ENCODE measurements at places on chromosomes 12 and 14.

GRCh38 chr12:57604992-57605810, 577 bp downstream of the DTX3 start:
- DNase-seq = no peak

DNA sequence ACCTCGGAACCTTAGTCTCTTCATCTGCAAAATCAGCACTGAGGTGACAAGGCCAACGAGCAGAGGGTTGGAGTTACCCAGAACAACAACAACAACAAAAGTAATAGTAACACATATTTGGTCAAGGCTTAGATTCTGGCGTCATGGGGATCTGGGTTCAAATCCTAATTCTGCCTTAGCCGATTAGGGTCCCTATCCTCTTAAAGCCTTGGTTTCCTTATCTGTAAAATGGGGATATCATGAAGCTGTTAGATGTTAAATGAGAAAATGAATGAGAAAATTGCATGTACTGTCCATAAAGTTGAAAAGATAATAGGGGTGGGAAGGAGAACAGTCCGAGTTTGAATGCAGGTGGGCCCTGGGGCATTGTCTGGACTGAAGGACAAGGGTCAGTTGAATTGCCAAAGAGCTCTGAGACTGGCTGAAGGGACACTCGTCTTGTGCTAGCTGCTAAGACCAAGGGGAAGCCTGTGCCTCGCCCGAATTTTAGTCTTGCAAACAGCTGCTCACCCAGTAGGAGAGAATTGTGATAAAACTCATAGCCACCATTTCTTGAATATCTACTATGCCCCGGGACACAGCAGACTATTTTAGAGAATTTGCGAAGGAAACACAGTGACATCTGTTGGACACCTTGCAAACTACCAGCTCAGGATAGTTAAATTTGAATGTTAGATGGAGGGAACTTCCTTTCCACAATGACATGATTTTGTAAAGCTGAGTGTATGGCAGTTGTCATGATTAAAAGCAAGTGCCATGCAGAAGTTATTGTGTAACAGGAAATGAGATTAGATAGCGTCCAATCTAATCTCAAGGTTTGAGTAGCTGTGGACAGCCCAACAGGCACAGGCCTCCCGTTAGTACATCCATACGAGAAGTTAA, 6.8 kb upstream of the HNF1A start:
- no peak for DNase-seq

DNA sequence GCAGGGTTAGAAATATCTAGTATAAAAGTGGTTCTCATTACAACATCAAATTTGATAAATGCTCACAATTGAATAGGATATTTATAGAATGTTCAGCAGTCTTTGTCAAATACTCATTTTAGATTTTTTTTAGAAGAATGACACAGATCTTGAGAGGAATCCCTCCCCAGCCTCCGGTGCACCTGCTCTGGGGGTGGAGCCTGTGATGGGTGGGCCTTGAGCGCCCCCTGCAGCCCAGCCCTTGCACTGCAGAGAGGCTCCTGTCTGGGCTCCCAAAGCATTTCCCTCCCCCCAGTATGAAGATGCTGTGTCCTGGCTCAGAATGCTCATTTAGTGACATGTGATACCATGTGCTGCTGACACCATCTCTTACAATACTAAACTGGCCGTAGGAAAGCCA, 792.3 kb downstream of the TMEM121 start:
- DNase-seq = peak; percentile 67

GRCh38 chr12:16482726-16483125, 123.2 kb downstream of the LMO3 start:
- no peak for DNase-seq

GRCh38 chr12:15601210-15601800, 187.9 kb downstream of the EPS8 start:
- no peak for DNase-seq

DNA sequence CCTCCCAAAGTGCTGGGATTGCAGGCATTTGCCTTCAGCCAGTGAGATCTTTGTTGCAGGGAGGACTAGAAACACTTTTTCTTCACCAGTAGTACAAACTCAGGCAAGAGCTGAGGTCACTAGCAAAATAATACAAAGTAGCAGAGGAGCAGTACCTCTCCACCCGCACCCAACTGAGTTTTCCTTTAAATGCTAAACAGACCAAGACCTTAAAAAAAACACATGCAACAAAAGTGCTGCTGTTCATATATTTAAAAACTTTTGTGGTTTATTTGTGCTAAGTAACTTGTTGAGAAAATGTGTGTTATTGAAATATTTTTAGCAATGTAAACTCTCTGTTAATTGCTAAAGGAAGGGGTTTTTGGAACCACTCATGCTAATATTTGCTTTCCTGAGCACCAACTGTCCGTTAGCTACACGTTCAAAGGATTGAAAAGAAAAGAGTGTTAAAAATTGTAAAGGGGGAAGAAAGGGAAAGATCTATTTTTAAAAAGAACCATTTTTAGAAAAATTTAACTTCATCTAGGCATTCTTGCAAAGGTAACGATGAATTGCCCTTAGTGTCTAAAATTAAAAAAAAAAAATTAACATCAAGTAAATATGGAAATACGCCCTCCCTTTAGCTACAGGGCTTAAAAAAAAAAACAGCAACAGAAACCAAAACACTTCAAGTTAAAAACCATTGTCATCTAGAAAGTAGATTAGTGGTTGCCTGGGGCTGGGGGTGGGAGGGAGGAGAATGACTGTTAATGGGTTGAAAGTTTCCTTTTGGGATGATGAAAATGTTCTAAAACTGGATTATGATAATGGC, 114.0 kb upstream of the KRAS start:
- DNase-seq = peak; percentile 38

- no peak for DNase-seq
These were observed 65.0 kb downstream of the CHGA start for GRCh38 chr14:92987713-92988510.

GRCh38 chr12:102833687-102834441, 83.2 kb downstream of the PAH start:
- no peak for DNase-seq

- no peak for DNase-seq
These were observed 5.0 kb downstream of the CMTM5 start for GRCh38 chr14:23381871-23382270.

DNA sequence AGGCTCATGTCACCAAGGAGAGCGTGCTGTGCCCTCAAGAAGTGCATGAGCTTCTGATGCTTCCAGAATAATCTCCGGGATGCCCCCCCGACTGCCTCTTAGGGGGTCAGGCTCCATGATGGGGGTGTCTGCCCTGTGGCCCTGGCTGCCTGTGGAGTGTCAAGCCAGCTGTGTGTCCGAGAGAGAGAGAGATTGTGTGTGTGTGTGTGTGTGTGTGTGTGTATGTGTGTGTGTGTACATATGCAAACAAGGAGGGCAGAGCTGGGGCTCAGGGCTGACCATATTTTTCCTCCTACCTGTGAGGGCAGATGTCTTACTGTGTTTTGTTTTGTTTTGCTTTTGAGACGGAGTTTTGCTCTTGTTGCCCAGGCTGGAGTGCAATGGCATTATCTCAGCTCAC, 5.6 kb upstream of the ALDH2 start:
- no peak for DNase-seq

DNA sequence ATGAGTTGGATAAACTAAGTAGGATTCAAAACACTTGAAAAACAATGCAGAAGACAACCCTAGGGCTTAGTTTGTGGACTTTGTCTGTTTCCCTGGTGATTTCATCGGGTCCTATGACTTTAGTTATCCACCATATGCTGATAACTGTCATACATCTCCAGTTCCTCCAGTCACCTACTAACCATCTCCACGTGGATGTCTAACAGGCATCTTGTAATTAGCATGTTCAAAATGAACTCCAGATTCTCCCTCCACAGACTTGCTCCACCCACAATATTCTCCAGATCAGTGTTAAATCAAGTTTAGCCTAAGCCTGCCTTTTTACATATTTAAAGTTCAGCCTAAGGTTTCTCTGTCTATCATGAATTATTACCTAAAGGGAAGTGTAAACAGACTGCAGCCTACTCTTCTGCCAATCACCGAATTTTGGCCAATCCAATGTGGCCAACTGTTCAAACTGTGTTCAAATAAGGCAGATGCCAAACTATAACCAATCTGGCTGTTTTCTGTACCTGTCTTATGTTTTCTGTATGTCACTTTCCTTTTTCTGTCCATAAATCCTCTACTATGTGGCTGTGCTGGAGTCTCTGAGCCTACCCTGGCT, 87.1 kb downstream of the PAX9 start:
- no peak for DNase-seq

DNA sequence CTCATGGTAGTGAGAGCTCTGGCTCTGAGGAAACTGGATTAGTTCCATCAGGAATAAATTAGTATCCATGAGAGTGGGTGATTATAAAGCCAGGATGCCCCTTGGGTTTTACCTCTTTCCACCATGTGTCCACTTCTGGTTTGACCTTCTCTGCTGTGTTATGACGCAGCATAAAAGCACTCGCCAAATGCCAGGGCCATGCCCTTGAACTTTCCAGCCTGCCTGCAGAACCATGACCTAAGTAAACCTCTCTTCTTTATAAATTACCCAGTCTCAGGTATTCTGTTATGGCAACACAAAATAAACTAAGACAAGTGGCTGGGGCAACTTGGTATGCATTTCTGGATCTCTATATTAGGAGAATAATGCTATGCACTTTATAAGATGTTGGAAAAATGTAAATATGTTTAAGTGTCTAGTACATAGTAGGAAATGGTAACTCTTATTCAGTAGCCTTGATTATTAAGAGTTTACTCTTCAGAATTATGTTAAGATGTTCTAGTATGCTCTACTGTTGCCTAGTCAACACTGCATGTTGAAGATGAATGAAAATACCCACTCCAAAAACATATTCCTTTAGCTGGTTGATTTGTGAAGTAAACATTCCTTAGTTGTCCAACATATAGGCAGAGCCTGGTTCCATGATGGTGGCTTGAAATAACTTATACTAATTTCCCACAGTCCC, 455.6 kb upstream of the TMPO start:
- DNase-seq = no peak

GRCh38 chr14:89941830-89942377, 12.6 kb downstream of the EFCAB11 start:
- DNase-seq = no peak

GRCh38 chr12:97093187-97093683, 186.2 kb downstream of the NEDD1 start:
- DNase-seq = no peak

DNA sequence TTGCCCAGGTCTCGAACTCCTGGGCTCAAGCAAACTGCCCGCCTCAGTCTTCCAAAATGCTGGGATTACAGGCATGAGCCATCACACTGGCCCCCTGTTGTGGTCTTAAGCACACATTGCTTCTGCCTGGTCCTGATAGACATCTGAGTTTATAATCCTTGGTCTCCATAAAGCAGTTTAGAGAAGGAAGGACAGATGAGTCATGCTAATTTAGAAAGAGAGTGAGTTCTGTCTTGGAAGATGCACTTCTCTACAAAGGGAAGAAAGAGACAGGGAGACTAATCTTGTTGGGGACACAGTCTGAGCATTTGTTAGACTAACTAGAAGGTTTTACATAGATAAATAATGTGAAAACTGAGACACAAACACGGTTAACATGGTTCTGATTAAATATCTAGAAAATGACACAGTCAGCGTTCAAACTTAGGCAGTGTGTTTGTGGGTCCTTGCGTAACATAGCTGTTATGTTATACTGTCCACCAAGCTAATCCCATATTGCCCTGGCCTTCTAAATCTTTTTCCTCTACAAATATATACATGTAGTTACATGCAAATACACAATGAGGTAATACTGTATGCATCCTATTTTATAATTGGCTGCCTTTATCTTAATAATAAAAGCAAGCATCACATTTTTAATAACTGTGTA, 31.0 kb downstream of the SAMD4A start:
- no peak for DNase-seq

All from activated T-cell treated with anti-CD3 and anti-CD28 coated beads for 48 hours (primary cell).